ENCODE measurements at places on chromosomes 7 and 10.

- DNase-seq: no peak
- H3K4me1 ChIP-seq: no peaks in the 10 kb centered on the region
- H3K27me3 ChIP-seq: no peaks in the 10 kb centered on the region
- H3K36me3 ChIP-seq: no peaks in the 10 kb centered on the region
- no peak overlapping the region for H3K4me3 ChIP-seq
Measured at GRCh38 chr7:107025449-107026103, 18.9 kb upstream of the PRKAR2B start.

DNA sequence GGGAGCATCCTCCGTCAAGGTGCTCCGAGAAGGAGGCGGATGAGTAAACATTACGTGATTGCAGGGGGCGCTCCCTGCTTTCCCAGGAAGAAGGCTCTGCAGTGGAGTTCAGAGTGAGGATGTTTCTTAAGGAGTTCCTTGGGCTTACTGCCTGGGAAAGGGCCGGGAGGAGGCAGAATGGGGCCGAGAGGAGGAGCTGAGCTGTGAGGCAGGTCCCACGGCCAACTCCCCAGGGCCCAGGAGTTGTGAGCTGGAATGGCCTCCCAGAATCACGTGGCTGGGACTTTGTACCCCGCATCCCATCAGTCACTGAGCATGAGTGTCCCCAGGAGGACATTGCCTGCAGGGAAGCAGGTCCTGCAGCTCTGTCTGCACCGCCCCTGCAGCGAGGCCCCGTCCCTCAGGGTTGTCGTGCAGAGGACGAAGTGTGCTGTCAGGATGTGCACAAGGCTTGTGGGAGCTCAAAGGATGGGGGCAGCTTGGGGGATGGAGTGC lies 75.5 kb downstream of the DYNC2I1 start:
- no peaks in the 10 kb centered on the region for H3K27me3 ChIP-seq
- no peak overlapping the region for H3K27ac ChIP-seq
- peaks cover 50% of the 10 kb centered on the region for H3K36me3 ChIP-seq
- no peak for DNase-seq
- H3K4me1 ChIP-seq: no peaks in the 10 kb centered on the region

- H3K27me3 ChIP-seq: no peaks in the 10 kb centered on the region
- H3K27ac ChIP-seq: no peak overlapping the region
- H3K36me3 ChIP-seq: no peaks in the 10 kb centered on the region
- no peak overlapping the region for H3K4me3 ChIP-seq
- no peaks in the 10 kb centered on the region for H3K4me1 ChIP-seq
- DNase-seq: no peak
Measured at GRCh38 chr10:70722820-70723424, 50.6 kb downstream of the ADAMTS14 start.

DNA sequence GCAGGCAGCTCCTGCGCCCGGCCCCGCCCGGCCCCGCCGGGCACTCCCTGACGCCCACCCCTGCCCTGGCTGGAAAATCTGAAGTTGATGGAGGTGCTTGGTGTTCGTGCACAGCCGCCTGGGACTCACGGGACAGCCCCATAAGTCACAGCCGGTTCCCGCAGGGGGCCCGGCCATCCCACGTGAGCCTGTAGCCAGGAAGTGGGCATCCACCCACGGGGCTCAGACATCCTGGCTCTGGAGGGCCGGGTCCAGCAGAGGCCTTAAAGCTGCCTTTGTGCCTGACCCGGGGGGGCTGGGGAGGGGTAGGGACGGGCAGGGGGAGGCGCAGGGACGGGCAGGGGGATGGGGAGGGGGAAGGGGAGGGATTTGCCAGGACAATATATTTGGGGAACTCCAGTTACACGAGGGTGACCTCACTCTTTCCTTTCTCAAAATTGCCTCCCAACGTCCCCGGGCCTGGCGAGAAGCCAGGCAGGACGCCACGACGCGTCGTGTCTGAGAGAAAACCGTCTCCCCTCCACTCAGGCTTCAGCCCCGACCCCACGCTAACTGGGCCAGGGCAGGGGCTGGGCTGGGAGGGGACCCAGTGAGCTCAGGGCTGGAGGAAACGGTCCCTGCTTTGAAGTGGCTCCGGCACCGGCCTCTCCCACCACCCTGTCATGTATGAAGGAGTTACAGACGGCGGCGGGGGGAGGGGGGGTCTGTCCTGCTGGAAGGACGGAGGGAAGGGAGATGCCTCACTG lies 82.1 kb upstream of the PDGFA start:
- H3K27ac ChIP-seq: no peak overlapping the region
- no peaks in the 10 kb centered on the region for H3K36me3 ChIP-seq
- peaks cover 3% of the 10 kb centered on the region for H3K4me1 ChIP-seq

GRCh38 chr10:51606825-51607462 lies 92.5 kb downstream of the CSTF2T start:
- H3K27me3 ChIP-seq: no peaks in the 10 kb centered on the region
- no peaks in the 10 kb centered on the region for H3K4me1 ChIP-seq
- H3K36me3 ChIP-seq: no peaks in the 10 kb centered on the region
- no peak for DNase-seq
- H3K4me3 ChIP-seq: no peak overlapping the region
- no peak overlapping the region for H3K27ac ChIP-seq

DNA sequence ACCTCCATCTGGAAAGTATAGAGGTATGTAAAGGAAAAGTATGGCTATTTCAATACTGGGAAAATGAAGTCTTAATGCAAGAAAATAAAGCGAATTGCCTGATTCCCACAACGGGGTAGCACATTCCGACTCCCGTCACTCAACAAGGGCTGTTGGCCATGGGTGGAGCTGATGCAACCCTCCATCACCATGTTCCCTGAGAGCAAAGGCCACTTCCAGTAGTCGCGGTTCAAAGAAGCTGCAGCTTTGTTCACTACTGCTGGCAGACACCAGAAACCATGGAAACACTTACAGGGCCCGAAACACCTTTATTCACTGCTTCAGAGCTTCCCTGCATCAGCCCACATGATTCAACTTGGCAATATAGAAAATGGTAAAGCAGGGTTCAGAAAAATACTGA lies 44.0 kb downstream of the TMEM26 start:
- H3K36me3 ChIP-seq: no peaks in the 10 kb centered on the region
- H3K27me3 ChIP-seq: no peaks in the 10 kb centered on the region
- DNase-seq: no peak
- no peaks in the 10 kb centered on the region for H3K4me1 ChIP-seq
- H3K27ac ChIP-seq: no peak overlapping the region

GRCh38 chr10:68364101-68364886 lies 31.6 kb upstream of the PBLD start:
- no peaks in the 10 kb centered on the region for H3K27me3 ChIP-seq
- no peak overlapping the region for H3K4me3 ChIP-seq
- no peak overlapping the region for H3K27ac ChIP-seq
- DNase-seq: no peak

GRCh38 chr10:110048781-110049180 lies 41.0 kb downstream of the ADD3 start:
- H3K4me1 ChIP-seq: no peaks in the 10 kb centered on the region
- H3K36me3 ChIP-seq: no peaks in the 10 kb centered on the region
- H3K27ac ChIP-seq: no peak overlapping the region
- H3K27me3 ChIP-seq: no peaks in the 10 kb centered on the region

- peaks cover 17% of the 10 kb centered on the region for H3K4me1 ChIP-seq
- DNase-seq: no peak
- H3K36me3 ChIP-seq: no peaks in the 10 kb centered on the region
- no peak overlapping the region for H3K27ac ChIP-seq
- no peak overlapping the region for H3K4me3 ChIP-seq
Measured at GRCh38 chr7:107242267-107242666, 73.5 kb downstream of the HBP1 start.

DNA sequence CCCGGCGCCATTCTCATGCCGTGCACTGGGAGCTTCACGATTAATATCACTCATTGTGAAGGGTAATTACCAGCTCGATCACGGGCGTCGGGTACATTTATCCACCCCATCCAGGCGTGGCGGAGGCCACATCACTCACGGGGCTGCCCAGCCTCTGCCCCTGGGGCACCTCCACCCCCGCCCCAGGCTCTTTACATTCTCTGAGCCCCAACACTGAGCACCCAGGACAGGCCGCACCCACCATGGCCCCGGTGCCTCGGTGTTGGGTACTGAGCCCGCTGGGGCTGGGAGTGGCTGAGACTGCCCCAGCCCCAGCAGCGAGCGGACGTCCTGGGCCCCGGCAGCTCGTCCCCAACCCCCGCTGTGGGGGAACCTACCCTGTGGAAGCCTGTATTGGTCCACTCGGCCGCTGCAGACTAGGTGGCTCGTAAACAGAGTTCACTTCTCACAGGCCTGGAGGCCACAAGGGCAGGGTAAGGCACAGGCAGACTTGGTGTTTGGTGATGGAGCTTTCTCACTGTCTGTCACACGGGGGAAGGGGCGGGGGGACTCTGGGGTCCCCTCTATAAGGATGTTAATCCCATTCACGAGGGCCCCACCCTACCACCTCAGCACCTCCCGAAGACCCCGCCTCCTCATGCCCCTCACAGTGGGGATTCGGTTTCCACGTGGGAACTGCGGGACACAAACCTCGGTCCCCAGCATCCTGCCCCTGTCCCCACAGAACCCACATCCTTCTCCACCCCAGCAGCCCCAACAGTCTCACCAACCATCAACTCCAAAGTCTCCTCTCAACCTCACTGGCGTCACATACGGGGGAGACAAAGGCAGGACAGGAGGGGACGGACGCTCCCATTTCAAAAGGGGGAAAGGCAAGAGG lies 184.1 kb downstream of the ELFN1 start:
- H3K36me3 ChIP-seq: no peaks in the 10 kb centered on the region
- DNase-seq: no peak
- no peaks in the 10 kb centered on the region for H3K27me3 ChIP-seq
- H3K4me3 ChIP-seq: no peak overlapping the region
- no peaks in the 10 kb centered on the region for H3K4me1 ChIP-seq
- no peak overlapping the region for H3K27ac ChIP-seq

GRCh38 chr7:17965603-17966002 lies 25.3 kb upstream of the SNX13 start:
- H3K36me3 ChIP-seq: no peaks in the 10 kb centered on the region
- H3K4me1 ChIP-seq: no peaks in the 10 kb centered on the region
- no peak overlapping the region for H3K4me3 ChIP-seq
- DNase-seq: no peak
